ENCODE measurements at places on chromosomes 7 and 10. TPM values are rescaled to one million over a fixed set of nuclear protein-coding genes. Genes with fewer than 3 reads are reported as not detected.

CCL24 gene
- not detected for polyA plus RNA-seq

GRCh38 chr10:18312374-18313139 is 172.3 kb downstream of the CACNB2 start:
- peak; percentile 6 for DNase-seq

OPN1SW gene
- polyA plus RNA-seq, result not detected

DNA sequence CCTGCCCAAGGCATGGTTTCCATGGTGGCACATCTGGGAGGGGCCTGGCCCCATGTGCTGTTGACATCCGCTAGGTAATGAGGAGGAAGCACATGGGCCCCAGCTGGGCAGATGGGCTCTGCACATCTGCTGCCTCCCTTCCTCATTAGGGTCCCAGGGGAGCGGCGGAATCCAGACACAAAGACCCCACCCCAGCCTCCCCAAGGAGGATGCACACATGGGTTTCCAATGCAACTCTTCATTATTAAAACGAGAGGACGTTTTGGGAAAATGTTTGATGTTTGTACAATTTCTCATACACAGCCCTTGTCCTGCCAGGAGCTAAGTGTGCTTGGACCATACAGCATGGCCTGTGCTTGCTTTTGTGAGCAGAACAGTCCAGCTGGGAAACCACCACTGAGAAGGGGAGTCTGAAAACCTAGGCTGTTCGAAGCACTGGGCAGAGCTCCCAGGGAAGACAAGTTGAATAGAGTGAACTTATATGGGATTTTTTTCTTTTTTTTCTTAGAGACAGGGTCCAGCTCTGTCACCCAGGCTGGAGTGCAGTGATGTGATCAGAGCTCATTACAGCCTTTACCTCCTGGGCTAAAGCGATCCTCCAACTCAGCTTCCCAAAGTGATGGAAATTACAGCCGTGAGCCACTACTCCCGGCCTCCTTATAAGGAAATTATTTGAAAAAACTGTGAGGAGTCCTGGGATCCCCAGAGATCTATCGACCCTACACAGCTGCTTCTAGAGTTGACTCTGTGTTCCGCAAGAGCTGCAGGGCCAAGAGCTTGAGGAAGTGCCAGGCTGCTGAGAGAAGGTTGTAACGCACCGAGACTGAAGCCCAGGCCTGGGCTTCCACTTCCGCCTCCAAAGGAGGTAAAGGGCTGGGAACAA is 23.4 kb downstream of the FAM107B start:
- DNase-seq, result no peak

GRCh38 chr10:7107285-7107684 is 303.5 kb downstream of the SFMBT2 start:
- DNase-seq, result peak; percentile 52

SRPK2 gene
- 18.1 TPM for polyA plus RNA-seq

- no peak for DNase-seq
Measured at GRCh38 chr10:121822180-121822579, 105.7 kb downstream of the ATE1 start.

- no peak for DNase-seq
Measured at GRCh38 chr7:126026421-126027088, 1096.9 kb upstream of the POT1 start.

- no peak for DNase-seq
Measured at GRCh38 chr10:124384172-124384571, 34.6 kb downstream of the OAT start.

NRCAM gene
- 1.8 TPM for polyA plus RNA-seq

DNA sequence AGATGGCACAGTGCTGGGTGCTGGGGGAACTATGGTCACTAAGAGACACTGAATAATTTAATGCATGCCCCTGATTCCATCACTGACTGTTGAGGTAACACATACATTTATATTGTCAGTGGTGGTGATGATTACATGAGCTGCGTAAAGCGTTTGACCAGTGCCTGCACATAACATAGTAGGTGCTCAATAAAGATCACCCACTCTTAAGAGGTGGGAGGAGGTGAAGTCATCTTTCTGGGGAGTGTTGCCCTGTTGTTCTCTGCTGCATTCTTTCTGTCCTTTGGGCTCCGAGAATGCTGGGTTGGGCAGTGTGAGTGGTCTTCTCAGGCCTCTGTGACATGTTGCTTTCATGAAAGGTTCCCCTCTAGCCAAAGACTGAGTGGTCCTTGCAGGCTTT is 68.0 kb downstream of the TCF7L2 start:
- DNase-seq, result no peak

EPHB6 gene
- polyA plus RNA-seq, result 4.5 TPM

- DNase-seq, result no peak
Measured at GRCh38 chr7:135877805-135878204, 99.4 kb downstream of the MTPN start.

- DNase-seq, result no peak
Measured at GRCh38 chr10:120095875-120096274, 203.3 kb downstream of the SEC23IP start.

GIMAP6 gene
- not detected for polyA plus RNA-seq

- DNase-seq, result no peak
Measured at GRCh38 chr10:1040133-1040532, 8.8 kb downstream of the IDI1 start.

- no peak for DNase-seq
Measured at GRCh38 chr10:64468219-64468618, 947.0 kb downstream of the REEP3 start.

DNA sequence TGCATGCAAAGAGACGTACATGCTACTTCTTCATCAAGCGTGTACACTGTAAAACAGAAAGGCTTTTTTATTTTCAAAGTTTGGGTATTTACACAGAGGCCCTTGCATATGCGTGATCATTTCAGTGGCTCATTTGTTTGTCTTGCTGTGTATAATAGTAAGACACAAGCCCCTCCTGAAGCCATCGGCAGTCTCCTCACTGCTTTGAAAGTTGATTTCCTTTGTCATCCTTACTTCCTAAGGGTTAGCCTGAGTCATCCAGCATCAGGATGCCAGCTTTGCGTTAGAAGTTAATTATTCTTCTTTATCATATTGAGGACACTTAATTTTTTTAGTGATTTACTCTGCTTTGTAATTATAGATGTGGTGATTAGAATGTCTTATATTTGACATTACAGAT is 72.5 kb upstream of the CTBP2 start:
- no peak for DNase-seq

ACTL6B gene
- not detected for polyA plus RNA-seq

GRCh38 chr7:35185908-35186731 is 67.8 kb downstream of the TBX20 start:
- DNase-seq, result no peak

GRCh38 chr10:2980116-2980515 is 87.2 kb upstream of the PFKP start:
- no peak for DNase-seq

GRCh38 chr10:90960355-90960814 is 39.5 kb upstream of the ANKRD1 start:
- peak; percentile 77 for DNase-seq

GRCh38 chr10:17655567-17656146 is 11.7 kb downstream of the STAM start:
- DNase-seq, result no peak

GRCh38 chr7:31362401-31362800 is 21.9 kb upstream of the NEUROD6 start:
- DNase-seq, result no peak

DNA sequence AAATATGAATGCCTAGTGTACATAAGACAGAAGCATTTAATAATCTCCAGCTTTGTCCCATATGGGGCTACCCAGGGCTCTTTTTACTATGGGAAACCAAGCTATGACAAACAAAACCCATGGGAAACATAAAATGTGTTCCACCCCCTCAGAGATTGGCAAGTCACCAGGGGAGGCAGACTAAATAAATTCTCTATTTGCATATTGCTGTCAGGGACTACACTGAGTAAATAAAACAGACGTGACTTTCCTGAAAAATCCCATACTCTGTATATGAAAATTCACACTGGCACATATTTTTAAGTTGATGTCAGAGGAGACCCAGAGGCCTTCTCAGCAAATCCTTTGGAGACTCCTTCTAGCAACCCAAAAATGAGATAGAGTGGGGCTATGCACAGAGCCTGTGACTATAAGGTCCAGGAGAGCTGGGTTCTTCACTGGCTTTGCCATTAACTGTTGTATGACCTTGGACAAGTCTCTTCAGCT is 44.0 kb upstream of the HPSE2 start:
- DNase-seq, result peak; percentile 91

GRCh38 chr10:103560886-103561285 is 67.4 kb downstream of the NEURL1 start:
- DNase-seq, result no peak

GRCh38 chr7:29987083-29987482 is 2.5 kb downstream of the SCRN1 start:
- DNase-seq, result no peak

DNA sequence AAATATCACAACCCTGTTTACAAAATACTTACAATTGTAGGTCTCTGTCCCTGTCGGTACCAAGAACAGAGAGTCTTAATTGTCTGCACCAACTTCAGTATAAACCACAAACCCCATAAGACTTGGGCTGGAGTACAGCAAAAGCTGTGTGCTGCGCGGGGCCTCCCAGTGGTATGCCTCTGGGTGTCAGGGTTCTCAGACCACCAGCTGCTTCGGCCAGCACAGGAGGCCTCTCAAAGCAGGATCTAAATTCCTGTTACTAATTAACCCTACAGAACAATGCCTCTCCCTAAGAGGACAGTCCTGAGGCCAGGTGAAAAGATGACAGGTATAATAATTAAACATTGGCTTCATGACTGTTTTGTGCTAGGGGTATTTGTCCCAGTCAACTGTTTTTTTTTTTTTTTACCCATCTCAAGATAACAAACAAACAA is 957 bp upstream of the SVIL start:
- no peak for DNase-seq

LRRC18 gene
- not detected for polyA plus RNA-seq

GRCh38 chr7:91373111-91373800 is 109.0 kb downstream of the FZD1 start:
- DNase-seq, result no peak

DNA sequence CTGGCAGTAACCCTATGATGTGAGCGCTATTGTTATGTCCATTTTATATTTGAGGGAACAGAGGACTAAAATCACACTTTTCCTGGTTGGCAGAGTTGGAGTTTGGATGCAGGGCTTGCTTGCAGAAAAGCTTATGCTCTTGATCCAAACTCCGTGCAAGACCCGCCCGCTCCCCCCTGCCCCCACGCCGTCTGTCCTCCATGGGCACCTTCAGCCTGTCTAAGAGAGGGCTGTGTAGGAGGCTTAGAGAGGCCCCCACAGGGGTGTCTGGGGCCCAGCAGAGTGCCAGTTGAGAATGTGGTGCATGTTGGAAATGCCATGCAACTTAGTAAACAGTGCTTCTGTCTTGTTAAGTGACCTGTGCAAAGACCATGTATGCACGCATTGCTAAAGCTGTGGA is 170.5 kb upstream of the NPY start:
- DNase-seq, result no peak

NEUROG3 gene
- polyA plus RNA-seq, result not detected

- DNase-seq, result no peak
Measured at GRCh38 chr10:34816501-34817002, 1.5 kb upstream of the PARD3 start.

All from BJ (cell line).